ENCODE measurements at places on chromosomes 2 and 18. TPM values are rescaled to one million over a fixed set of nuclear protein-coding genes. Genes with fewer than 3 reads are reported as not detected.
A peak's percentile ranks its signal among the peaks of the same experiment; 100 is the strongest.

GRCh38 chr2:128686497-128686859, 367.8 kb upstream of the HS6ST1 start:
- no peak for ATAC-seq
- no peak overlapping the region for H3K27ac ChIP-seq
- no peaks in the 10 kb centered on the region for H3K27me3 ChIP-seq
- no peak overlapping the region for H3K4me3 ChIP-seq
- H3K4me1 ChIP-seq = no peaks in the 10 kb centered on the region
- H3K36me3 ChIP-seq = no peaks in the 10 kb centered on the region

- peaks cover 85% of the 10 kb centered on the region for H3K4me1 ChIP-seq
- H3K27me3 ChIP-seq = no peaks in the 10 kb centered on the region
- H3K36me3 ChIP-seq = no peaks in the 10 kb centered on the region
- peak; percentile 86 for ATAC-seq
Observed at GRCh38 chr2:20611077-20611843, 39.6 kb downstream of the HS1BP3 start.

DNA sequence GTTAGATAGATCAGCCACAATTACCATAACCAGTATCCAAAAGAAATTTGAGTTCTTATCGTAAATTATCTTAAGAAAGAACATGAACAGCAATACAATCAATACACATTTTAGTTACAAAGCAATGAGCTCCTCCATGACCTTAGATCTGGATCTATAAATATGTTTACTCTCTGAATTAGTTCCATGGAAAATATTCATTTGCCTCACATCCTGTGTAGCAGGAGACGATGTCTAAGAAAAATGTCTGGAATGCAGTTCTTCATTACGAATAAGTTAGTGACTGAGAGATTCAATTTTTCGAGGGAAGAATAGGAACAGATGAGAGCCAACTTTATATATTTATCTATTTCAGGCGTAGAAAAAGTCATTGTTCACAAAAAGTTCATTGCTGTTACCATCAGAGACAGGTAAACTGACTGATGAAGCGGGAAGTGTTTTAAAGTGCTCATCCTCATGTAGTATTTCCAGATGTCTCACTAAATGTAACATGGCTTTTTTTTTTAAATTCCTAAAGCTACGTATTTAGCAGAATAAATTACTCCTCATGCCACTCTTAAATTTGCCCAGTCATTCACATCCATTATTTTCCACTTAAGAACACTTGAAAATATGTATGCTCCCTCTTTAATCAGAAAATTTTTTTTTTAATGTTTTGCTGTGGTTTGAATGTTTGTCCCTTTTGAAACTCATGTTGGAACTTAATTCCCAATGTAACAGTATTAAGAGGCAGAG, 106.5 kb upstream of the SCN1A start:
- ATAC-seq = no peak
- H3K27ac ChIP-seq = no peak overlapping the region
- no peaks in the 10 kb centered on the region for H3K4me1 ChIP-seq
- no peak overlapping the region for H3K4me3 ChIP-seq
- H3K27me3 ChIP-seq = no peaks in the 10 kb centered on the region

DNA sequence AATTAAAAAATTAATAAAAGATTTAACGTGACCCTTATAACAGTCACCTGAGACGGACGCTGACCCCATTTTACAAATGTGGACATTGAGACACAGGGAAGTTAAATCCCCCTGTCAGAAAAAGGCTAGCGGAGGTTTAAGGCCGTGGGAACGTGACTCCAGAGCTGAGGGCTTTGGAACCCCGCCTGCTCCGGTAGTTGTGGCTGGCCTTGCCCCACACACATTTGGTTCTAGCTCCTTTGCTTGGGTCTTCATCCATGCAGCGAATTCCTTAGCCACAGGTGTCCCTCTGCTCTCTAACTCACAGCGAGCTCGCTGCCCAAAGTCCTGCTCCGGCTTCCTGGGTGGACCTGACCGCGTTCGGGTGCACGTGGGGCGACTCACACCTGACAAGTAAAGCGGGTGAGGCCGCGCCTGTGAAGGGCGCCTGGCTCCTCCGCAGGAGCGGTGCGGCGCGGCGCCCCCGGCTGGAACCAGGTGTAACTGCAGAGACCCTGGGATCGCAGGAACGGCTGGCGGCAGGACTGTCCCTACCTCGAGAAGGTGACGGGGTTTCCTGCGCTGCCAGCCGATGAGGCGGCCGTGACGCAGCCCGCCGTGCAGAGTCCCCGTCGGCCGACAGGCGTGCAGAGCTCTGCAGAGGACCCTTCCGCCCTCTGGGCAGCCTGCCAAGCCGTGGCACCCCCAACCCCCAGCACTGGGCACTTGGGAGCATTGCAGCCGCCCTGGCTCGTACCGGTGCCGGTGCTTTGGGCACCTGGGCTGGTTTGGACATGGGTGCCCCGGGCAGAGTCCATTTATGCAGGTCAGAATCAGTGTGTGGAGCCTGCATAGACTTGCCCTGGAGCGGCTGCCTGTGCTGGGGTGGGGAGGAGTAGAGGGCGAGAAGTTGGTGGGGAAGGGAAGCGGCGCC, 2.4 kb upstream of the PROC start:
- H3K27me3 ChIP-seq = peaks cover 49% of the 10 kb centered on the region
- peak; percentile 67 for ATAC-seq
- H3K36me3 ChIP-seq = no peaks in the 10 kb centered on the region
- no peaks in the 10 kb centered on the region for H3K4me1 ChIP-seq

DNA sequence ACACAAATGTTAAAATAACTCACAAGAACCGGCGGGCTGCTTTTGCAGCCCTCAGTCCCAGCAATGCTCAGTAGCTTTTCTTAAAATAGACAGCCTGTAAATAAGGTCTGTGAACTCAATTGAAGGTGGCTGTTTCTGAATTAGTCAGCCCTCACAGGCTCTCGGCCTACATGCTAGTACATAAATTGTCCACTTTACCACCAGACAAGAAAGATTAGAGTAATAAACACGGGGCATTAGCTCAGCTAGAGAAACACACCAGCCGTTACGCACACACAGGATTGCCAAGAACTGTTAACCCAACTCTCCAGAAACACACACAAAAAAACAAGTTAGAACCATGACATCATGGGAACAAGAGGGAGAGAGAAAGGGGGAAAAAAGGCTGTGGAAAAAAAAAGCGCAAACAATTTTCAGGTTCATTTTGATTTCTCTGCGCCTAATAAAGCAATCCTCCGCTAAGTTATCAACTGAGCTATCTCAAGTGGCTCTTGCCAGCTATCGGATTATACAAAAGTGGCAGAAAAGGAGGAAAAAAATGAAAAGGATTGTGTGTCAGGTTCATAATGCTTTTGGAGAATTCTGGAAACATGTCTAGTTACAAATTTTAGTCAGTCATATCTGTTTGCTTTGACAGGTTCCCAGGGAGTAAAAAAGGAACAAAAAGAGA, 89.1 kb downstream of the ZEB2 start:
- peak; percentile 78 for ATAC-seq
- H3K36me3 ChIP-seq = no peaks in the 10 kb centered on the region
- peaks cover 3% of the 10 kb centered on the region for H3K4me1 ChIP-seq
- H3K27me3 ChIP-seq = no peaks in the 10 kb centered on the region
- no peak overlapping the region for H3K4me3 ChIP-seq

GRCh38 chr2:125341353-125341752, 1314.6 kb upstream of the GYPC start:
- H3K4me3 ChIP-seq = no peak overlapping the region
- no peaks in the 10 kb centered on the region for H3K4me1 ChIP-seq
- no peaks in the 10 kb centered on the region for H3K36me3 ChIP-seq
- no peaks in the 10 kb centered on the region for H3K27me3 ChIP-seq

DNA sequence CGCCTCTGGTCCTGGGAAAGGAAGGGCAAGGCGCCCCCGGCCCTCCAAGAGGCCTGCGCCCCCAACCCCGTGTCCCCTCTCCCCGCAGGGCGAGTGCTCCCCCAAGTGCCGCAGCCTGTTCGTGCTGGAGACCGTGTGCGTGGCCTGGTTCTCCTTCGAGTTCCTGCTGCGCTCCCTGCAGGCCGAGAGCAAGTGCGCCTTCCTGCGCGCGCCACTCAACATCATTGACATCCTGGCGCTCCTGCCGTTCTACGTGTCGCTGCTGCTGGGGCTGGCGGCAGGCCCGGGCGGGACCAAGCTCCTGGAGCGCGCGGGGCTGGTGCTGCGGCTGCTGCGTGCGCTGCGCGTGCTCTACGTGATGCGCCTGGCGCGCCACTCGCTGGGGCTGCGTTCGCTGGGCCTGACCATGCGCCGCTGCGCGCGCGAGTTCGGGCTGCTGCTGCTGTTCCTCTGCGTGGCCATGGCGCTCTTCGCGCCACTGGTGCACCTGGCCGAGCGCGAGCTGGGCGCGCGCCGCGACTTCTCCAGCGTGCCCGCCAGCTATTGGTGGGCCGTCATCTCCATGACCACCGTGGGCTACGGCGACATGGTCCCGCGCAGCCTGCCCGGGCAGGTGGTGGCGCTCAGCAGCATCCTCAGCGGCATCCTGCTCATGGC, 52.4 kb downstream of the SLC66A2 start:
- H3K36me3 ChIP-seq = no peaks in the 10 kb centered on the region
- H3K27me3 ChIP-seq = peaks cover 26% of the 10 kb centered on the region
- no peaks in the 10 kb centered on the region for H3K4me1 ChIP-seq
- no peak for ATAC-seq
- no peak overlapping the region for H3K27ac ChIP-seq

ATAD2B gene
- total RNA-seq = 10.4 TPM

ANKRD30B gene
- not detected for total RNA-seq
